NCI-H1092 treated with DMSO at 0.1 percent for 48 hours (cell line): ENCODE measurements at places on chromosomes 11 and 22.

- no peak for DNase-seq
Observed at GRCh38 chr22:37633089-37633624, 6.3 kb upstream of the SH3BP1 start.

- DNase-seq, result no peak
Observed at GRCh38 chr11:92330114-92330513, 105.5 kb downstream of the FAT3 start.

DNA sequence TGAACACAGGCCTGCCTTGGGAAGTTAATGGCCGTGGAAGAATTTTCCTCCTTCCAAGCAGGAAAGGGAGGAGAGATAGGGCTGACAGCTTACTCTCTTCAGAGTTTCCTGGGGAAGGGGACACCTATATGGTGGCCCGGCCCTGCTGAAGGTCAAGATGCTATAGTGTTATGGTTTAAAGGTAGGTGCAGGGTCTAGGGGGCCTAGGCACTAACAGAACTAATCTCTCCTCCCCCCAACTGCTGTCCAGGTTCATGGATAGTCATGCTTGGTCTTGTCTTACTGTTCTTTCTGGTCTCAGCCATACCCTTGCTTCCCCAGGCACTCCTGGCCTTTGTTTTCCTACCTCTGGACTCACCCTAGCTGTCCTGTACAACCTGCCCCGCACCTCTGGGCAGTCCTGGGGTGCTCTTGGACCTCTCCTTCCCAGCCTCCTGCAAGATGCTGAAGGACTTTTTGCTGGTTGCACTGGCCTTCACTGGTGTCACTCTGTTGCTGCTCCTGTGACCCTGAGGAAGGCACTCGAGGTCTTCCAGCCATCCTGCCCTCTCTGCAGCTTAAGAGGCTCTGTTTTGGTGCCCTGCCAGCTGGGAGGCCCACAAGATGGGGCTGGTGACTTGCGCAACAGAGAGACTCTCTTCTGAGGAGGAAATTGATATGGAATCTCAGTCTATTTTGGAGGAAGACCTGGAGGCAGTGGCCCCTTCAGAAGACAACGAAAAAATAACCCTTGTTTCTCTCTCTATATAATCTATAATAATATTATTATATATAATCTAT lies 17.9 kb downstream of the SEC14L3 start:
- peak; percentile 23 for DNase-seq

DNA sequence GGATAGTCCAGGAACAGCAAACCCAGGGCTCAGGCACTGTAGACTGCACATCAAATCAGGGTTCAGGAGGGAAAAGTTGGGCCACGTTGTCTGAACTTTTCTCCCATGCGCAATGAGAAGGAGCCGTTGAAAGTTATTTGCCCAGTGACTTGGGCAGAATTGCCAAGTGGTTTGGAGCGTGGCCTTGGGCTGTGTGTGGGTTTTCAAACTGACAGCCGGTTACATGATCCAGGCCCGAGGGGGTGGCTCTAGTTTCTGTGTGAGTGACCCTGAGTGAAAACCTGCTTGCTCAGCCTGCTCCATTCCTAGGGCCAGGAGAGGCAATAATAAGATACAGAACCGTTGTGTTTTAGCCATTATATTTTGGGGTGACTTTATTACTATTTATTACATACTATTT lies 20.3 kb downstream of the MB start:
- no peak for DNase-seq

- DNase-seq, result peak; percentile 70
Observed at GRCh38 chr11:66002648-66003225, 434 bp downstream of the BANF1 start.

DNA sequence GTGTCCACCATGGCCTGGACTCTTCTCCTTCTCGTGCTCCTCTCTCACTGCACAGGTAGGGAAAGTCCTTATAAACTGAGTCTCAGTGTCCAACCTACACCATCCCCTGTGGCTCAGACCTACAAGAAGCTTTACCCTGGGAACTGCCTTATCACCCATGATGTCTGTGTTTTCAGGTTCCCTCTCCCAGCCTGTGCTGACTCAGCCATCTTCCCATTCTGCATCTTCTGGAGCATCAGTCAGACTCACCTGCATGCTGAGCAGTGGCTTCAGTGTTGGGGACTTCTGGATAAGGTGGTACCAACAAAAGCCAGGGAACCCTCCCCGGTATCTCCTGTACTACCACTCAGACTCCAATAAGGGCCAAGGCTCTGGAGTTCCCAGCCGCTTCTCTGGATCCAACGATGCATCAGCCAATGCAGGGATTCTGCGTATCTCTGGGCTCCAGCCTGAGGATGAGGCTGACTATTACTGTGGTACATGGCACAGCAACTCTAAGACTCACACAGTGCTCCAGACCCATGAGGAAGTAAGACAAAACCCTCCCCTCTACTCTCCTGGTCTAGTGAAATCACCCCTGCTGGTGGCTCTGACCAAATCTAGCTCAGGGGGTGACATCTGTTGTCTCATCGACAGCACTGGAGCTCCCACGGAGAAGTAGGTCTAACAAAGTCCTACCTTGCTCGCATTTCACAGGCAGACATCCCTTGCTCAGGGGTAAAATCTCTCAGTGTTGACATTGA lies 74.3 kb downstream of the VPREB1 start:
- DNase-seq, result no peak

GRCh38 chr11:35145271-35145670 lies 6.3 kb downstream of the CD44 start:
- no peak for DNase-seq

DNA sequence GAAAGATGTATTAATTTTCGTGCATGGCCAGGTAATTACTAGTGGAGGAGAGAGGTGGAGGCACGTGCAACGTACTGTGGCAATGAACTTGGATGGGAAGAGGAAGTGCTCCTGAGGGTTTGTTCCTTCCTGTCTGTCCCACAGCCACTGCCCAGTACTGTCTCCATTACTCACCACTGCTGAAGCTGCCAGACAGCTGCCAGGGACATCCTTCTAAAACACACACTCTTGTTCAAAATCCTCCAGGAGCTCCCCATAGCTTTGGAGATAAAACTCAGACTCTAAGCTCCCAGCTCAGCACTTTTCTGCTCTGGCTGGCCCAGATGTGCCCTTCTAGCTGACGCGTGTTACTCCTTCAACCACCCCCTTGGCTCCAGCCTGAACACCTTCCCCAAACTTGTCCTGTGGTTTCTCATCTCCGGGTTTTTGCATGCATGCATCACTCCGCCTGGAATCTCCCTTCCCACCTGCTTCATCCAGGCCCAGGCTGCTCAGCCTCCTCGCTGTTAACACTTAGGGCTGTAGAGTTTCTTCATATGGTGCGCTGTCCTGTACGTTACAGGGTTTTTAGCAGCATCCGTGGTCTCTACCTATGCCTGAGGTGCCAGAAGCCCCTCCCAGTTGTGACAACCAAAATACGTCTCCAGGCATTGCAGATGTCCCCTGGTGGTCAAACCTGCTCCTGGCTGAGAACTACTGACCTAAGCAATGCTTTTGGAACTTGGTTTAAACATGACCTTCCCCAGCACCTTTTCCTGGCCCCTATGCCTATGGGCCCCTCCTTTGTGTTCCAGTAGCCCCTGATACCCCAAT lies 69.5 kb downstream of the C11orf91 start:
- DNase-seq, result no peak

- no peak for DNase-seq
Observed at GRCh38 chr11:2804701-2805387, 80.7 kb downstream of the CDKN1C start.

- no peak for DNase-seq
Observed at GRCh38 chr11:97263183-97263858, 873.5 kb downstream of the JRKL start.

GRCh38 chr11:121029153-121029552 lies 5.3 kb downstream of the TBCEL start:
- DNase-seq, result no peak

GRCh38 chr22:50602338-50602700 lies 1.7 kb downstream of the MAPK8IP2 start:
- no peak for DNase-seq

- peak; percentile 75 for DNase-seq
Observed at GRCh38 chr22:19629720-19630419, 84.4 kb upstream of the SEPTIN5 start.

DNA sequence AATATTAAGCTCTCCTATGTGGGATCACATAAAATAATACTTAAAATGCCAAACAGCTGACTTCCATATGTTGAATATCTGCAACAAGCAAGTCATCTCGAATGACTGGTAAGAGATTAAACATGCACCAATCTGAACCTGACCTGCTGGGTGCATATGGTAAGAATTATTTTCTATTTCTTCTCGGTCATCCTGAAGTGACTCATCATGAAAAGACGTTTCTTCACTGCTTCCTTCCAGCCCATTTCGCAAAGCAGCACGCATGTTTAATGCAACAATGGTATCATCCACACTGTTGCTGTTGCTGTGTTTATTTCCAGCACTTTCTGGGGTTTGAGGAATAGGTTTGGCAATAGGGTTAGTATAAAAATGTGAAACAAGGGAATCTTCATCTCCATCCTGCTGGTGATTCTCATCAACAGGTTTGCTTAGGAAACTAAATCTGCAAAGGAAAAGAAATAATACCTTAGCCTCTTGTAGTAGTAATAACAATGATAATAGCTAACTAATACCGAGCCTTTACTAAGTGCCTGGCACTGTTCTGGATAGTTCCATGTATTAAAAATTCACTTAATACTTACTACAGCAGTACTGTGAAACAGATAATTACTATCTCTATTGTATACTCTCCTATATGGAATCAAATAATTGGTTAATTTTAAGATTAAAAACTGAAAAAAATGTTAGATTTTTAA lies 52.0 kb upstream of the CHRNA10 start:
- DNase-seq, result no peak

GRCh38 chr22:30582788-30583545 lies 8.5 kb upstream of the GAL3ST1 start:
- DNase-seq, result no peak

- DNase-seq, result no peak
Observed at GRCh38 chr11:119627286-119627685, 101.7 kb downstream of the NECTIN1 start.

DNA sequence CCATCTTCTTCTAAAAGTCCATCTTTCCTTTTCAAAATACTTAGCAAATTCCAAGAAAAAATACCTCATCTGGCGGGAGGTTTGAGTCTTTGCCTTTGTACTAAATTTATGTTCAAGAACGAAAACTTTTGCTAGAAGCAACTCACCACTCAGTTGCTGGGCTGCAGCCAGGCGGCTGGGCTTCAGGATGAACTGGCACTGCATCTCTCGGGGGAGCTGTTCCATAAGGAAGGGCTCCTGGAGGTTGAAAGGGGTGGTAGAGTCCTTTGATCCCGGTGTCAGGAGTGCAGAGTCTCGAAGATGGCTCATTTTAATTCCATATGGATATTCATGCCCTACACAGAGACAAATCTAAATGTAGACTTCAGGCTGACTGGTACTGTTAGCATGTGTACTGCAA lies 105.8 kb downstream of the ARHGAP20 start:
- no peak for DNase-seq

- DNase-seq, result no peak
Observed at GRCh38 chr11:121225382-121225781, 67.2 kb upstream of the SC5D start.

GRCh38 chr11:75905434-75905833 lies 90.4 kb downstream of the UVRAG start:
- no peak for DNase-seq

DNA sequence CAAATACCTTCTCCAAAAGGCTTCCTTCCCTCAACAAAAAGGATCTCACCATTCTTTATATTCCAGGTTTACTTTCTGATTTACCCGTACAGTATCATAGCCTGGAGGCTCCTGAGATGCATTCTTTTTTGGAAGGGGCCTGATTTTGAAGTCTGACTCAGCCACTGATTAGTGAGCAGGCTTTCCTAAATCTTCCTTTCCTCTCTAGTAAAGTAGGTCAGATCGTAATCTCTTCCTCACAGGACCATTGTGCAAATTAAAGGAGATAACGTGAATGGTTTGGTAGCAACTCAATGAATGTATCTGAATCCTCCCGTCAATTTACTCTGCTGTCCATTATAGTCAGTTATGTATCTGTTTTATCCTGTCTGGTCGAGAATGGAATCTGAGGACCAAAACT lies 227.7 kb upstream of the ANO5 start:
- DNase-seq, result no peak

GRCh38 chr11:130645164-130645842 lies 196.9 kb downstream of the ADAMTS15 start:
- DNase-seq, result no peak

DNA sequence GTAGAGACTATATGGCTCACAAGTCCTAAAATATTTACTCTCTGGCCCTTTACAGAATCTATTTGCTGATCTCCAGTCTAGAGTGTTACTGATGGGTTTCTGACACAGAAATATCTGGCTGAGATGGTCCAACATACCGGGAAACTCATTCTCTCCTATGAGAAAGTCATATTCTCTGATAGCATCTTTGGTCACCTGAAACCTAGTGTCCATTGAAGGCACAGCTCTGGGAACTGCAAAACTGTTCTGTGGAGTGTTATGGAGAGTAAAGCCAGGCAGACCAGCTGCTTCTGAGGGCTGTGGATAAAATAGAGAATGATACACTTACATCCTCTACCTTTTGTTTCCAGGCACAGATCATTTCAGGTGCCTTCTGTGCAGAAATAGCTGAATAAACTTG lies 2.5 kb upstream of the C11orf24 start:
- no peak for DNase-seq

GRCh38 chr11:34940026-34940677 lies 23.7 kb downstream of the PDHX start:
- no peak for DNase-seq

GRCh38 chr11:64444838-64445441 lies 86.0 kb downstream of the RPS6KA4 start:
- no peak for DNase-seq

DNA sequence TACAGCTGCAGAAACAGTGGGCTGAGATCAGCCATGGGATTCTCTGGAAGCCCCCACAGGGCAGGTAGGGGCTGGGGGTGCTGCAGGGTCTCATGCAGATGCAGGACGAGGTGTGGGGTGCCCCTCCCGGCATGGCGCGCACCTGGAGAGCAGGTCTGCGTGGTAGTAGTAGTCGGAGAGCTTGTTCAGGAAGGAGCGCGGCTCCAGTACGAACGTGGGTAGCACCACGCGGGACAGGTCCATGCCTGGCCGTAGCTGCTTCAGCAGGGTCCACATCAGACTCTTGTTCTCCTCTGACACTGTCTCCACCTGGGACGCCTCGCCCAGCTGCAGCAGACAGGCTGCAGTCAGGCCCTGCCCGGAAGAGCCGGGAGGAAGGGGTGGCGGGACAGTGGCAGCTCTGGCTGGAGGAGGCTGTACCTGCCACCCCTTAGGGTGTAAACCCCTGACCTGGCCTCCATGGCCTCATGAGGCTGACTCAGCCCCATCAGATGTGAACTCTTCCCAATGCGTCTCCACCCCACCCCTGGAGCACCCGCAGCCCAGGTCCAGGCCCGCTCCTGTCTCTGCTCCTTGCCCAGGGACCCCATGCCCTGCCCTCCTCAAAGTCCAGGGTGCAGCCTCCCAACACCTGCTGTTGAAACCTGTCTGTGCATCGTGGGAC lies 47.0 kb upstream of the CARS1 start:
- DNase-seq, result no peak

GRCh38 chr11:122863704-122864326 lies 18.7 kb upstream of the JHY start:
- DNase-seq, result peak; percentile 70

- DNase-seq, result no peak
Observed at GRCh38 chr22:30325724-30326254, 952 bp downstream of the TBC1D10A start.

- DNase-seq, result no peak
Observed at GRCh38 chr11:7506243-7506642, 7.6 kb upstream of the PPFIBP2 start.

GRCh38 chr22:32333769-32334659 lies 23.7 kb upstream of the RFPL3 start:
- DNase-seq, result no peak

- DNase-seq, result peak; percentile 96
Observed at GRCh38 chr11:121067453-121067852, 33.6 kb upstream of the TECTA start.
